ENCODE measurements at places on chromosomes 6 and 20.

GRCh38 chr20:23235173-23236027, 115.2 kb upstream of the NXT1 start:
- DNase-seq, result peak; percentile 72

DNA sequence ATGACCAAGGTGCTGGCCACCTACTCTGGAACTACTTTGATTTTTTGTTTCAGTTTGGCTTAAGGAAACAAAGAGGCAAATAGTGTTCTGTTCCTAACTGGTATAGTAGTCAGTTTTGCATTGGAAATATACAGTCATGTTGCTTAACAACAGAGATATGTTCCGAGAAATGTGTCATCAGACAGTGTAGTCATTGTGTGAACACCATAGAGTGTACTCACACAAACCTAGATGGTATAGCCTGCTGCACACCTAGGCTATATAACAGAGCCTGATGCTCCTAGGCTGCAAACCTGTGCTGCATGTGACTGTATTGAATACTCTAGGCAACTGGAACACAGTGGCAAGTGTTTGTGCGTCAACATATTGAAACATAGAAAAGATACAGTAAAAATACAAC, 80.4 kb downstream of the ARID1B start:
- DNase-seq, result no peak

DNA sequence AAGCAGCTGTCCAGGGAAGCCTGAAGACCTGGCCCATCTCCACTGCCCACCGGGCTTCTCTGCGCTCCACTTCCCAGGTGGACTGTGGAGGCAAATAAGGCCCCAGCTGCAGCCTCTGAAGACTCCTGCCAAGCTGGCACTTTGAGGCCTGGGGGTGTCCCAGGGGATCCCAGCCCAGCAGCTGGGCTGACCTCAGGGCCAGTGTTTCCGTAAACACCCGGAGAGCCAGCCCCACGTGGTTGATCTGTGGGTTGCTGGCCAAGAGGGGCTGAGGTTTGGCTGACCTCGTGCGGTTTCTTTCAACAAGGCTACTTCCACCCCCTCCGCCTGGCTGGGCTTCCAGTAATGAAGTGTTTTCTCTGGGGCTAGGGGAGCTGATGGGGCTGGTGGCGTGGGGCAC, 12.4 kb upstream of the CCN5 start:
- DNase-seq, result peak; percentile 85

DNA sequence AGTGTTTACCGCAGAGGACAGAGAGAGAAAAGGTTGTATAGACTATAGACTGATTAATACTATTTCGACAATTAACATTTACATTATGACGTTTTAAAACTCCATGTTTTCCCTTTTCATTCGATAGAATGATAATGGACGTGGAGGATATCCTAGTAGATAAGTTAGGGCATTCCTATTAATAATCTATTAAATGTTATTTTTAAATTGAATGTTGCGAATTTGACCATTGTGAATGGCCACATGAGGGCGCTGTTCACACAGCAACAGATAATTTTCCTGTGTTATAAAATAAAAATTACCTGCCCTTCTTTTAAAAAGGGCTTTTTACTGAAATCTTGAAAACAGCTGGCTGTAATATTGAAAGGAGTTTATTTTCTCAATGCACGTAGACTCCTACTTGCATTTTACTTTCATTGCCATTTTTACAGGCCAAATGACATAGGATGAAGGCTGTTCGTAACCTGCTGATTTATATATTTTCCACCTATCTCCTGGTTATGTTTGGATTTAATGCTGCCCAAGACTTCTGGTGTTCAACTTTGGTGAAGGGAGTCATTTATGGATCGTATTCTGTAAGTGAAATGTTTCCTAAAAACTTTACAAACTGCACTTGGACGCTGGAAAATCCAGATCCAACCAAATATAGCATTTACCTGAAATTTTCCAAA, 3.3 kb downstream of the ADGRB3 start:
- DNase-seq, result peak; percentile 50

DNA sequence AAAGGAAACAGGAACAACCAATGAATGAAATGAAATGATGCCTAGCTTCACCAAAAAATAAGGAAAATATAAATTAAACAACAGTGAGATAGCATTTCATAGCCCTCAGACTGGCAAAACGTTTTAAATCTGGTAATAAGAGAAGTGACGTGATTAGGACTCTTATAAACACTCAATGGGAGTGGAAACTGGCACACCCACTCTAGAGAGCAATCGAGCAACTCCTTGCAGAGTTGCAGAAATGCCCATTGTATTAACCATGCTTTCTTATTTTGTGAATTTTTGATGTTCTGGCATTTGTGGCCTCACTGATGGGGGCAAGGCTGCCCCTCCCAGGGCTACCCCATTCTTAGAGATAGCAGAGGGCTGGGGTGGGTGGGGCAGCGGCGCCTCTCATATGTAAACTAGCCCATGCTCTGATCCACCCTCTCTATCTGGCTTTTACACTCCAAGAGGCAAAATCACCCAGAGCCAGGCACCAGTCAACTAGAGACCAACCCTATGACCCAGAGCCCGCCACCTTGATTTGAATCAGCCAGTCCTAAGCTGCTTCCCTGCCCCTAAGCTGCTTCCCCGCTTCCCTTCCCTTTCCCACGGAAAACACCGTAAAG, 6.4 kb upstream of the PNPLA1 start:
- DNase-seq, result no peak

GRCh38 chr6:36825452-36825851, 13.8 kb downstream of the CPNE5 start:
- DNase-seq, result no peak

- DNase-seq, result no peak
Measured at GRCh38 chr6:3533981-3534380, 77.1 kb upstream of the SLC22A23 start.

GRCh38 chr6:143538374-143538773, 26.9 kb upstream of the FUCA2 start:
- no peak for DNase-seq

GRCh38 chr20:41422953-41423352, 56.3 kb upstream of the EMILIN3 start:
- DNase-seq, result no peak

DNA sequence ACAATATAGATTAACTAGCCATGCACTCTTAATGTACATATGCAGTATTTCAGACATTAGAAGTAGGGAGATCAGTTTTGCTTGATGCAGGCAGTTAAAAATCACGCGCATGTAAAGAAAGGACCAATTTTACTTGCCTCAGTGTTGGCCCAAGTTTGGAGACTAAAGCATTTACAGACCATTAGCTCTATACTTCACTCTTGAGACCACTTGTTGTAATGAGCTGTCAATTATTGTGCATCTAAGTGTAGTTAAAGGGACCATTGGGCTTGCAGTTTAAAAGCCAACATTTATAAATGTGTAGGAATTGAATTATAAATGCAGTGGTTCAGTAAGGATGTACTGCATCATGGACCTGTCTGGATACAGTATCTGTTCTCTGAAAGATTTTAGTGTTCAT, 53.7 kb downstream of the PLCB4 start:
- DNase-seq, result no peak
